Aorta (tissue), 5 donors: ENCODE measurements at places on chromosomes 7 and 10.

DNA sequence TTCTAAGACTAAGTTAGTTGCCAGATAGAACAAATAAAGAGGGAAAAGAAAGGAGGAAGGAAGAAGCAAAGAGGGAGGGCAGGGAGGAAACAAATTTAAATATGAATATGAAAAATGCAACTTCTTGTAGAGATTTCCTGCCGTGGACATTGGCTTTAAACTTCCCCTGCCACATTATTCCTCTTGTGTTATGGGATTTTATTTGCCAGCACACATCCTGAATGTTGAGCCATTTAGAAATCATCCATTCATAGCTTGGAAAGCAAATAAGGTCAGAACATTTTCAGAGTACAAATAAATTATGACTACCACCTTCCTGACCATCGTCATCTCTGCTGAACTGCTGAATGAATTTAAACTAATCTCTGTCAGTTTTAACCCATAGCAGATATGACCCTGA, 911.9 kb upstream of the LRRN3 start:
- H3K27ac ChIP-seq = no peak overlapping the region
- no peak overlapping the region for H3K4me3 ChIP-seq
- H3K36me3 ChIP-seq = no peaks in the 10 kb centered on the region

DNA sequence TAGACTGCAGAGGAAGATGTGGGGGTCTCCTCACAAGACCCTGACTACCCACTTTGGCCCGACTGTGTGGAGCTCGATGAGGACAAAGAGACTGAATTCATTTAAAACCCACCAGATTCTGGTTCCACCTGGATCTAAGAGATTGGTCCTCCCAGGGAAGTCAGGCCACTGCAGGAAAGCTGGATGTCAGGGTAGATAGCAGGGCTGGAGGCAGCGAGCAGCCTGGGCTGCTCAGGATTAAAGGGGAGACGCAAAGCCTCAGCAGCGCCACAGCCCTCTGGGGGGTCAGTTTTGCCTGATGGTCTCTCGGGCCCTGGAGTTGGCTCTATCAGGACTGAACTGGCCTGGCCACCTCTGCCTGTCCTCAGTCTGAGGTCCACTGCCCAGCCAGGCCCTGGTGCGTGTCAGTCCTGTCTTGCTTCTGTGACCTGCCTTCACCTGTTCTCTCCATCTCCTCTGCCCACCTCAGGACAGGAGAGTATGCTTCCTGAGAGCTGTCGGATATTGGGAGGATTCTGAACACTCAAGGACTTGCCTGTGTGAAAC, 12.2 kb upstream of the KLRG2 start:
- no peak overlapping the region for H3K4me3 ChIP-seq
- H3K27ac ChIP-seq = no peak overlapping the region
- DNase-seq = no peak
- H3K36me3 ChIP-seq = no peaks in the 10 kb centered on the region
- H3K4me1 ChIP-seq = no peaks in the 10 kb centered on the region

DNA sequence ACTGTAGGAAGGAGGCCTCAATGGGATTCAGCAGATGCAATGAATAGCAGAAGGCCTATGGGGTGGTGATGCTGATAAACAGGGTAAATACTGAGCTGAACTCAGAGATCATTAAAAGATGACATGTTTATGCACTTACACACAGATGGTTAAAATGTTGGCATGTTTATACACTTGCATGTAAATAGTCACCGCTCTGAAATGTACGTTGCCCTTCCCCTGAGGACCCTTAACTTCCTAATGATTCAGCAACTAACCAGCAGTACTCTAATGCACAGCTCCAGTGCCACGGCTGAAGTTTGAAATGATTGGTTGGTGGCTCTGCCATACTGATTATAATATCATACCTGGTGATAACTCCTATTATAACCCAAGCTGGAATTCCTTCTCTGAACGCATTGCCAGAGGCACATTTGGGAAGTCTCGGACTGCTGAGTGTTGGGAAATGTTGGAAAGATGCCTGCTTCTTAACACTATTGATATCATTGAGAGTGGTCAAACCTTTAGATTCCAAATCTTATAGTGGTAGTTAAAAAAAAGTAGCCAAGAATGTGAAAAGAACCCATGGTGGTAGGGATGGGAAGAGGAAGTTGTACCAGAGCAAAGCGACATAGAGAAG, 3.7 kb upstream of the CAV1 start:
- H3K4me3 ChIP-seq = no peak overlapping the region
- no peaks in the 10 kb centered on the region for H3K4me1 ChIP-seq
- DNase-seq = no peak
- H3K36me3 ChIP-seq = no peaks in the 10 kb centered on the region

GRCh38 chr10:120689777-120690529, 161.2 kb upstream of the WDR11 start:
- no peak for DNase-seq
- H3K27me3 ChIP-seq = no peaks in the 10 kb centered on the region
- no peak overlapping the region for H3K4me3 ChIP-seq
- H3K4me1 ChIP-seq = no peaks in the 10 kb centered on the region
- H3K27ac ChIP-seq = no peak overlapping the region
- no peaks in the 10 kb centered on the region for H3K36me3 ChIP-seq

GRCh38 chr7:103735377-103735776, 254.1 kb downstream of the RELN start:
- H3K4me3 ChIP-seq = no peak overlapping the region
- no peaks in the 10 kb centered on the region for H3K27me3 ChIP-seq
- DNase-seq = no peak
- H3K4me1 ChIP-seq = no peaks in the 10 kb centered on the region
- H3K27ac ChIP-seq = no peak overlapping the region
- H3K36me3 ChIP-seq = no peaks in the 10 kb centered on the region

- H3K27me3 ChIP-seq = no peaks in the 10 kb centered on the region
- H3K4me1 ChIP-seq = no peaks in the 10 kb centered on the region
- peaks cover 12% of the 10 kb centered on the region for H3K36me3 ChIP-seq
- DNase-seq = no peak
Measured at GRCh38 chr7:155738104-155738503, 74.2 kb downstream of the SHH start.

- no peak overlapping the region for H3K27ac ChIP-seq
- H3K27me3 ChIP-seq = no peaks in the 10 kb centered on the region
- DNase-seq = no peak
- no peaks in the 10 kb centered on the region for H3K4me1 ChIP-seq
Measured at GRCh38 chr10:43262902-43263466, 3.9 kb downstream of the RASGEF1A start.

- no peak overlapping the region for H3K4me3 ChIP-seq
- no peak for DNase-seq
- H3K27me3 ChIP-seq = no peaks in the 10 kb centered on the region
Measured at GRCh38 chr7:158957921-158958491, 101.6 kb downstream of the DYNC2I1 start.

GRCh38 chr7:74061840-74062539, 21.6 kb upstream of the LIMK1 start:
- peak overlapping the region; percentile 88 for H3K27ac ChIP-seq
- peaks cover 12% of the 10 kb centered on the region for H3K36me3 ChIP-seq
- no peaks in the 10 kb centered on the region for H3K4me1 ChIP-seq
- peak; percentile 95 for DNase-seq
- no peaks in the 10 kb centered on the region for H3K27me3 ChIP-seq

DNA sequence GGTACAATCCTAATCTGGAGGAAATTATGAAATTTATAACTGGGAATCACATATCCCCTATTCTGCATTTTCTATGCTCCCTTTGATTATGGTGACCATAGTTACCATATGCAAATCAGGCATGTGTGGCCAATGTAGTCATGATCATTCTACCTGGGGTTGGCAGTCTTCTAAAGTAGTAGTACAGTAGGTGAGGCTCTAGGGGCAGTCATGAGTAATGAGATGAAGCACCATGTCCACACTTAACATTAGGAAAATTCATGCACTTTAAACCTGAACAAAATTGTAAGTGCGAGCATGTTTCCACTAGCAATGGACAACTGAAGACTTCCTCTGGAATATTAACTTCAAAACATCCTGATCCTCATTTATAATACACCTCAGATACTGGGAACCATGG, 545.9 kb downstream of the SUGCT start:
- H3K27me3 ChIP-seq = no peaks in the 10 kb centered on the region
- DNase-seq = no peak
- H3K27ac ChIP-seq = no peak overlapping the region
- H3K4me1 ChIP-seq = peaks cover 5% of the 10 kb centered on the region
- no peak overlapping the region for H3K4me3 ChIP-seq

DNA sequence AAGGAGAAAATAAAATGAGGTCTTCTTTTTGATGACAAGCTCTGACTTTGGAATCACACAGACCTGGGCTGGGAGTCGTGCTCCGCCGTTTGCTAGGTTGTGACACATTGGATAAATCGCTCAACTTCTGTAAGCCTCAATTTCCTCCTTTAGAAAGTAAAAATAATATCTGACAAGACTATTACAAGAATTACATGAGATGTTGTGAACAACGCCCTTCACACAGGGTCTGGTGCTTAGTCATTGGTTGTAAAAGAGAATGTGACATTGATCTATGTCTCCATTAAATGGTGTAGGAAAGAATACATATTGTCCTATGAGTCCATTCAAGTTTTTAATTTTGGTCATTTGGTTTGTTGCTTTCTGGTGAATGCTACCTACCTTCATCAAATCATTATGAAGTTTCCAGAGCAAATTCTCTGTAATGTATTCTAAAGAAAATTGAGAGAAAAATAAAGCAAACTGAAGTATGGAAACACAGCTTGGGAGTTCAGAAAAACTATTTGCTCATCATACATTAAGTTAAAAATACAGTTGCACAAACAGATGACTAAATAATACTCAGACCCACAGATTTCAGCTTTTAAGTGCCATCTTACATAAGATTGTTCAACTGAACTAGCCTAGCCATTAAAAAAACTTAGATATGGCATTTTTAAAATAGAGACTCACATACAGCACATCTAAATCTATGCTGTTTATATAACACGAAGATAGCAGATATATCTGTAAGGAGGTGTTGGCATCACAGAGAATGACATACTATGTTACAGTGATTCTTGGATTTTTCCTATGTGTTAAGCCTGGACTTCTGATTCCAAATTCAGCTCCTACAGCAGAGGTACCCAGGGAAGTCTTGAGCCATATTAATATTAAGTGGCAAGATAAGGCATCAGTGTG, 12.3 kb upstream of the ADRB1 start:
- no peak overlapping the region for H3K4me3 ChIP-seq
- no peaks in the 10 kb centered on the region for H3K27me3 ChIP-seq
- no peak overlapping the region for H3K27ac ChIP-seq
- DNase-seq = no peak

DNA sequence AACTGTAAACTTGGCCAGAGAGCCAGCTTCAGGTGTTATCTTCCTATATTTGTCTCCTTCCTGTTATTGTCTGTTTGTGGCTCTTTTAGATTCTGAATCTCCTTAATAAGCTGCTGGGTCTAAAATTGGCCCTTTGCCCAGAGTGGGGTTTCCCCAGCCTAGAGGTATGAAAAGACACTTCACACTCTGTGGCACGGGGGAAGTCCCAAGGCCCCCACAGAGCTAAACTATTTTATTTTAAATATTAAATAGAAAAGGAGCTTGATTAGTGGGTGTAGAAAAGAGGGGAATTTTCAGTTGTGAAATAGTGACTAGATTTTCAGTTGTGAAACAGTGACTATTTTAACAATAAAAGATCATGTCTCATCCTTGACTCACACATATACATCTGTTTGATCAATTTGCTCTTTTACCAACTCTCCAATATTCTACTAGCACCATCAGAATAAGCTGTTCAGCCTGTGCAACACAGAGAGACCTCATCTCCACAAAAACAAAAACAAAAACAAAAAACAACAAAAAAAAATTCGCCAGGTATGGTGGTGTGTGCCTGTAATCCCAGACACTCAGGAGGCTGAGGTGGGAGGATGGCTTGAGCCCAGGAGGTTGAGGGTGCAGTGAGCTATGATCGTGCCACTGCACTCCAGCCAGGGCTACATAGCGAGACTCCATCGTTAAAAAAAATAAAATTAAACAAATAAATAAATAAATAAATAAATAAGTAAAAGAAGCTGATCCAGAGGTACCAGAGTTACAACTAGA, 24.9 kb upstream of the ADO start:
- H3K4me3 ChIP-seq = no peak overlapping the region
- H3K27ac ChIP-seq = no peak overlapping the region
- H3K36me3 ChIP-seq = no peaks in the 10 kb centered on the region
- H3K4me1 ChIP-seq = no peaks in the 10 kb centered on the region
- no peaks in the 10 kb centered on the region for H3K27me3 ChIP-seq
- no peak for DNase-seq

DNA sequence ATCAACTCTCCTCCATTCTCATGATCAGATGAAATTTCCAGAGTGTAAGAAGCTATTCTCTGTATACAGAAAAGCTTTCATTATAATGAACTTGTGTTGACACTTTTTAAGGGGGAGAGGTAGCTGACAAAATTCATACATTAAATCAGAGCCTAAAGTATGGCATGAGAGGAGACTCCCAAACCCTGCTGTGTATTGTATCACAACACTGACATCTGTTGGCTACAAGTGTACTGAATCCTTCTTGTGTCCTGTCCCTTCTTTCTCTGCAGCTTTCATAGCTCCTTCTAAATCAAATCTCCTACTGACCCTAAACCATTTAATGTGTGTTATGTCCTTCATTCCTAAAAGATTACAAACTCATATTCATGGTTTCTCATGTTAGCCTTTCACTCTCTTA, 70.9 kb downstream of the GCC1 start:
- H3K4me3 ChIP-seq = no peak overlapping the region
- no peaks in the 10 kb centered on the region for H3K4me1 ChIP-seq
- DNase-seq = no peak
- H3K27ac ChIP-seq = no peak overlapping the region
- no peaks in the 10 kb centered on the region for H3K36me3 ChIP-seq

GRCh38 chr10:11610826-11611247, 613 bp downstream of the USP6NL start:
- H3K27me3 ChIP-seq = no peaks in the 10 kb centered on the region
- peak overlapping the region; percentile 98 for H3K4me3 ChIP-seq
- DNase-seq = peak; percentile 81
- no peaks in the 10 kb centered on the region for H3K4me1 ChIP-seq
- H3K27ac ChIP-seq = peak overlapping the region; percentile 72

GRCh38 chr7:111560773-111561653, 1.3 kb downstream of the IMMP2L start:
- peak overlapping the region; percentile 71 for H3K4me3 ChIP-seq
- DNase-seq = no peak
- H3K27ac ChIP-seq = no peak overlapping the region

GRCh38 chr10:117242463-117242832, 1.5 kb downstream of the SLC18A2 start:
- H3K4me1 ChIP-seq = no peaks in the 10 kb centered on the region
- H3K4me3 ChIP-seq = no peak overlapping the region
- H3K27me3 ChIP-seq = peaks cover 3% of the 10 kb centered on the region
- no peaks in the 10 kb centered on the region for H3K36me3 ChIP-seq
- no peak overlapping the region for H3K27ac ChIP-seq
- DNase-seq = no peak

GRCh38 chr10:35640474-35640873, 1.6 kb downstream of the FZD8 start:
- no peaks in the 10 kb centered on the region for H3K27me3 ChIP-seq
- DNase-seq = peak; percentile 74
- no peaks in the 10 kb centered on the region for H3K4me1 ChIP-seq
- H3K27ac ChIP-seq = no peak overlapping the region
- H3K4me3 ChIP-seq = peak overlapping the region; percentile 79
- H3K36me3 ChIP-seq = no peaks in the 10 kb centered on the region
